Stimulated activated CD4-positive, alpha-beta T cell treated with anti-CD3 and anti-CD28 coated beads, Interleukin-1b, Interleukin-23, amount 100 ng/mL, for 4 hours (primary cell): ENCODE measurements at places on chromosomes 5 and 9.

GRCh38 chr9:98515506-98516204 lies 193.1 kb downstream of the GABBR2 start:
- no peak for DNase-seq

DNA sequence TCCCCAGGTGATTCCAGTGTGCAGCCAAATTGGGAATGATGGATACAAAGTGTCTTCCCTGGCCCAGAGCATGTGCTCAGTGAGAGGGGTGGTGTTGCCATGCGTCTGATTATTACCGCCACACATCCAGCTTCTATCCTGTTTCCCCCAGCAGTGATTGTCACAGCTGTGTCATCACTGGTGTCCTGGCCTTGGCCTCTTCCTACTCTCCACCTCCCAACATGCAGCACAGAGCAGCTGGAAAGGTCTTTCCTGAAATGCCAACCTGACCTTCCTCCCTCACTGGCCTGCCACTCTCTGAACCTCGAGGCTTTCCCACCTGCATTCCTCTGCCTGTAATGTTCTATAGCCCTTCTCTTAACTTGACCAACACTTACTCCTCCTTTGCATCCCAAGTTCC lies 60.0 kb downstream of the TMOD1 start:
- no peak for DNase-seq

DNA sequence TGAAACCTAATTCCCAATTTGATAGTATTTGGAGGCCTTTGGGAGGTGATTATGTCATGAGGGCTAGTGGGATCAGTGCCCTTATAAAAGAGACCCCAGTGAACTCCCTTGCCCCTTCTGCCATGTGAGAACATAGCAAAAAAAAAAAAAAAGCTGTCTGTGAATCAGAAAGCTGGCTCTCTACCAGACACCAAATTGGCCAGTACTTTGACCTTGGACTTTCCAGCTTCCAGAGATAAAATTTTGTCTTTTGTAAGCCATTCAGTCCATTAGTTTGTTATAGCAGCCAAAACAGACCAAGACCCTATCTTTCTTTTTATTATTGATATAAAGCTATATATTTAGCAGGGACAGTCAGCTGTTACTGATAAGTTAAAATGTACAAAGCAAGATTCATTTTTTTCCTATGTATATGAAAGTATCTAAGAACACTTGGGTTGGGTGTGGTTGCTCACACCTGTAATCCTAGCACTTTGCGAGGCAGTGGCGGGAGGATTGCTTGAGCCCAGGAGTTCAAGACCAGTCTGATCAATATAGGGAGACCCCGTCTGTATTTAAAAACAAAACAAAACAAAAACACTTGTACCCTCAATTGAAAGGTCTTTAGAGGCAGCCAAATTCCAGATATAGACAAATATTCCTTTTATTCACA lies 8.1 kb upstream of the C5orf24 start:
- no peak for DNase-seq

DNA sequence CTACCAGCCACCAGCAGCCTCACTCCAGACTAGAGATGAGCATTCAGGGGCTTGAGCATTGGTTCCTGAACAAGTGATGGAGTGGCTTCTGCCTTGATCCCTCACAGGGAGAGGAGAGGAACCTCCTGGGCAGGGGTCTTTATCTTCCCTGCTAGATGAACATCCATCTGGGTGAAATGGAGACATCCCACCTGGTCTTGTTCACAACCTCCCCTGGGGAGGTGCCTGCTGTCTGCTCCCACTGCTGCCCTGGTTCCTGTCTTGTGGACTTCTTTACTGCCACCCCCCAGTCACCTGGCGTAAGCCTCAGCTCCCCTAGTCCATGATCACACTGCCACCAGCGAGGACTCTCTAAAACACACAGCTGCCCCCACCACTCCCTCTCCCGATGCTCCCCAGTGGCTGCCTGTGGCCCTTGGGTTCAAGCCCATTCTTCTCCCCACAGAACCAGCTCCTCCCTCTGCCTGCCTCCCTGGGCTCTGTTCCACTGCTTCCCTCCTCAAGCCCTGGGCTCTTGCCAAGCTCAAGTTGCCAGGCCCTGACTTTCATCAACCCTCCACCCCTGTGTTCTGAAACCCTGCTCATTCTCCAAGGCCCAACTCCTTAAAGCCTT lies 51.5 kb downstream of the COL15A1 start:
- DNase-seq = no peak

GRCh38 chr9:109601181-109601580 lies 103.1 kb upstream of the PTPN3 start:
- DNase-seq = no peak

GRCh38 chr5:150641824-150642566 lies 1.5 kb downstream of the SYNPO start:
- DNase-seq = no peak

- DNase-seq = no peak
These were observed 3.1 kb upstream of the NDUFS4 start for GRCh38 chr5:53557386-53557785.

DNA sequence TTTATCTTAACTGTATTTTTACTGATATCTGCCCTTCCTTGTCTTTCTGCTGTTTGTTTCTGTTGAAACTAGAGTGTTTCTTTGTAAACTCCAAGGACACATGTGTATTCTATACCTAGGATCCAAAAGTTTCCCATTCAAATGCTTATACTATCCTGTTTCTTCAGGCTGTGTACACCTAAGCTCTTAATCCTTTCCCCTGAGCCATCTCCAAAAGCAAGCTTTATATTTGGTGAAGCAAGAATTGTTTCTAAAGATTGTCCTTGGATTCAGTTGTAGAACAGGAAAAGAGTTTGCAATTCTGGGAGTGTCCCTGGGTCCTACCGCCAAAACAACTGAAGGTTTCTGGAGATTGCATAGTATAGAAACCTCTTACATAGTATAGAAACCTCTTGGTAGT lies 65.9 kb downstream of the CWC27 start:
- DNase-seq = no peak

DNA sequence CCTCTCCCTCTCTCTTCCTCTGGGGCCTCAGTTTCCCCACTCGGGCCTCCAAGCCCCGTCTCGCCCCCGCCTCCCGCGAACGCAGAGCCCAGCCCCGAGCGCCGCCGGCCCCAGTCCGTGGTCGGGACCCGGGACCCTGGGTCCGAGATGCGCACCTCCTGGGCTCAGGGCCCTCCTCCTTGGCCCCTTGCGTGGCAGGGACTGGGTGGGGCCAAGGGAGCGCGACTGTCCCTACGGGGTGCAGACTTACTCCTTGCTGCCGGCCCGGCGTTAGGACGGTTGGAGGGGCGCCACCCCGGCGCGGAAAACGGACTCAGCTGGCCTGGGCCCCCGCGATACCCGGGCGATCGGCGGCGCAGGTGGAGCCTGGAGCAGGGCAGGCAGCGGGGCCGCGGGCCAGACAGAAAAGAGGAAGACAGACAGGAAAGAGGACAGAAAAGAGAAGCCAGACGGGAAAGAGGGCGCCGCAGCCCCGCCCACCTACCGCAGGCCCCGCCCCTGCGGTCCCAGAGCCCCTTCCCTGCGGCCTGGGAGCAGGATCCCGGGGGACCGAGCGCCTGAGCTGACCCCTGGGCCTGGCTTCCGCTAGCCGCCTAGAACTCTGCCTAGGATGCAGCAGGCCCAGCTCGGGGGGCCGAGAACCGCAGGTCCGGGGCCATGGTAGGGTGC lies at the start of gene GBGT1:
Gene GBGT1, minus strand, starts transcription at position 411 of the 669 bp plus-strand sequence. CDS start 1,502 bp downstream, outside the sequence.
- no peak for DNase-seq

GRCh38 chr5:17443333-17444130 lies 54.5 kb upstream of the TAF11L2 start:
- no peak for DNase-seq

GRCh38 chr5:73215531-73215890 lies 42.5 kb downstream of the TMEM174 start:
- no peak for DNase-seq

GRCh38 chr9:34783951-34784487 lies 74.1 kb upstream of the CCL21 start:
- DNase-seq = no peak

GRCh38 chr5:138936968-138937345 lies 61.8 kb upstream of the LRRTM2 start:
- DNase-seq = no peak

- DNase-seq = no peak
These were observed 68.4 kb downstream of the RAD23B start for GRCh38 chr9:107351382-107352045.

DNA sequence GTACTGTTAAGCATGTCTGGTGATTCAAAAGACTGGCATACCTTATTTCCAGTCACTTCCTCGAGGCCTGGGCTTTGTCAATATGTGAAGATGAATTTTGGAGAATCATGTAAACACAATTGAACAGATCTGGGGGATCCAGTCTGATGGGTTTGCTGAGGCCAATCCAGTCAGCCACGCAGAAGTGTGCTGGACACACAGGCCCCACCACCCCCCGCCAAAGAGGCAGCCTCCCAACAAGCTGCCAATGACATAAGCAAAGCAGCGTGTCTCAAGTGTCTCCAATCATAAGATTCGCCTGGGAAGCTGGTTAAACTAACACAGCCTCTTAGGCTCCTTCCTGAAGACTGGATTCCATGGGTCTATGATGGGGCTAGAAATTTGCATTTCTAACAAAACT lies 192.9 kb upstream of the KLF9 start:
- DNase-seq = no peak

DNA sequence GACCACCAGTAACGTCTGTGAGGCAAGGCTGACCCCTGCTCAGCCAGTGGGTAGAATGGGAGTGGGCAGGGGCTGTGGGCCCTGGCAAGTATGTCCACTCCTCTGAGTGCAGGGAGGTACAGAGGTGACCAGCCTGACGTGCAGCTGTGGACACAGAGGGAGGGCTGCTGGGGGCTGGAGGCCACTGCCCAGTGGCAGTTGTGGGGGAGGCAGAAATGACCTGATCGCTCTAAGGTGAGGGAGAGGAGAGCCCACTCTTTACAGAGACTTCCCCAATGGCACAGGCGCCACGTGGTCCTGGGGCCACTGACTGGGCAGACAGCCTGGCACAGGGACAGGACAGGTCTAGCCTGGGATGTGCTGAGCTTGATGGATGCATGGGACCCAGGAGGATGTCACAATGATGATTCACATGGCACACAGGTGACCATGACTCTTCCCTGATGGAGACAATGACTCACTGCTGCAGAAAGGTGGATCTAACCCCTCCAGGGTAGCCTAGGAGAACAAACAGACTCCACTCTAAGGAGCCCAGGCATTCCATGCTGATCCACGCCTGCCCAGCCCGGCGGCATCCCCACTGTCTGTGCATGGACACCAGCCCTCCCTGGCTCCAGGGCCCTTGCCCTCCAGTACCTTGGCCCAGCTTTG lies 7.7 kb downstream of the LPCAT1 start:
- no peak for DNase-seq

- no peak for DNase-seq
These were observed 5.4 kb downstream of the ISL1 start for GRCh38 chr5:51388488-51389287.

DNA sequence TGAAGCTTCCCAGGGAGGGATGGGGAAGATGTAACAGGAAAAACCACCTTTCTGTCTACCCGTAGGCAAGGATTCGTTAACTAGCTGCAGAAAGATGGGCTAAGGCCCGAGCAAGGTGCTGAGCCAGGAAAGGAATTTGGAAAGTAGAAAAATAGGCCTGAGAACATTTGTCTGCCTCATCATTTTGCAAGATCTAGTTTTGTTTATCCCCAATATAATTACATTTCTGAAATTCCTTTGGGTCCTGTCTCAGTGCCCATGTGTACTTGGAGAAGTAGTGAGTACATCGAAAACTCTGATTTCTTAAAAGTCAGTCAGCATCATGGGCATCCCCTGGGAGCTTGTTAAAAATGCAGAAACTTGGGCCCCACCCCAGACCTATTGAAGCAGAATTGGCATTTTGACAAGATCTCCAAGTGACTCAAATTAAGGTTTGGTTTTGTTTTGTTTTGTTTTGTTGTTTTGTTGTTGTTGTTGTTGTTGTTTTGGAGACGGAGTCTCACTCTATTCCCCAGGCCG lies 52.1 kb upstream of the CEMIP2 start:
- no peak for DNase-seq

DNA sequence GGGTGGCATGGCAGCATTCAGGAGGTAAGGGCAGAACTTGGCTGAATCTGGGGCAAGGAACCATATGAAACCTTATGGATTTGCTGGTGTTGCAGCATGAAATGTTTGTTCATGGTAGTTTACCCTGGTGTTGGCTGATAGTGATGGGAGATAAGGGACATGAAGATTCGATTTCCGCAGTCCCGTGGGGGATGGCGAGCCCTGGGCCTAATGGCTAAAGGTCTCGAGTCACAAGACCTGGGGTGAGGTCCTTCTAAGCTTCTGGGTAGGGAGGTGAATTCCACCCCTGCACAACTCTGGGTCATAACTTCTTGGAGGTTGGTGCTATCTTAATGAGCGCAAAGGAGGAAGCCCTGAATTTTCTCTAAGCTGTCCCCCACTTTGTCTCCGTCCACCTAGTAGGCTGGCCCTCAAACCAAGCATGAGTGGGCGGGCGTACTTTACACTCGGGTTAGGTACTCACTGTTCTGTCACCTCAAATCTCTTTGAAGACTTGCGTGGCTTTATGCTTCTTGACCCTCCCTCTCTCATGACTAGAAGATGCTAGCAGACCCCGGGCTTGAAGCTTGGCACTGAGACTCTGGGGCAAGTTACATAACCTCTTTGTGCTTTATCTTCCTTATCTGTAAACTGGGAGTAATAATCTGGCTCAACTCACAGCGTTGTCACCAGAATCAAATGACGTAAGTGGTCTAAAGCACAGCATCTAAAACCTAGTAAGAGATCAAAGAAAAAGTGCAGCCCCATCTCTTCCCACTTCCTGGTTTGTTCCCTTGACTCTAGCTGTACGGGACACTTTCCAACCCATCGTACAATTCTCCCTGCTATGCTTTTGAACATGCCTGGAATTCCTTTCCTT lies 72.5 kb downstream of the BASP1 start:
- DNase-seq = no peak

DNA sequence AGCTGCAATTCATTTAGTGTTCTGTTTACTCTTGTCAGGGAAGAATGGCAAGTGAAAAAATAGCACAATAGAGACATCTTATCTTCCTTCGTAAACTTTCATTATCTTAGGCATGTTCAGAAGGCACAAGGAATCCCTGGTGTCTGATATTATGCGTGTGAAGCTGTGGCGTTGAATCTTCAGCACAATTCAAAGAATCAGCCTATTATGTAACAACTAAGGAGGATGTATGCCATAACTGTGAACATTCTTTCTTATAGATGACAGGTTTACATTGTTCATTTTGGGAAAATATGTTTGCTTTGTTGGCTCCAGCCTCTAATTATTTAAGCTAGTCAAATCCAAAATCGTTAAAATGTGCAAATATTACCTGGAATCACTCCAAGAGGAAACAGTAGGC lies 446.1 kb downstream of the ANXA1 start:
- DNase-seq = no peak

GRCh38 chr9:27785714-27786100 lies 212.4 kb upstream of the C9orf72 start:
- no peak for DNase-seq

- no peak for DNase-seq
These were observed 59.4 kb downstream of the DAP start for GRCh38 chr5:10701567-10702039.

GRCh38 chr9:14144215-14144614 lies 169.7 kb downstream of the NFIB start:
- no peak for DNase-seq

GRCh38 chr5:112323166-112323565 lies 95.9 kb downstream of the EPB41L4A start:
- no peak for DNase-seq

GRCh38 chr5:134053314-134053839 lies 48.6 kb upstream of the VDAC1 start:
- DNase-seq = no peak
